Stimulated activated CD4-positive, alpha-beta T cell treated with anti-CD3 and anti-CD28 coated beads, Interleukin-2, amount 100 ng/mL, for 24 hours (primary cell): ENCODE measurements at places on chromosomes 6 and 20.
A peak's percentile ranks its signal among the peaks of the same experiment; 100 is the strongest.

DNA sequence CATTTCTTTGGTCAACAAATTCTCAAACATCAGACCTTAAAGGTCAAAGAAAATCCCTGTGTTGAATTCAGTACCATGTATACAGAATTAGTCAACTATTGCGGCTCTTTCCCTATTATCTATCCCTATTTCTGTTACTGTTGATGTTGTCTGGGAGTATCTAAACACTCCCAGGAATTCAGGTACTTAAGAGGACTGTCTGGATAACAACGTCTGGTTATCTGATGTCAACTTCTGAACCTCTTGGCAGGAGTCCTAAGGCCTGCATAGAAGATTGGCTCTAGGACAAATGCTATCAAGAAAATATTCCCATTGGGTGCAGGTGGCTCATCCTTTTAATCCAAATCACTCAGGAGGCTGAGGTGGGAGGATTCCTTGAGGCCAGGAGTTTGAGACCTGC lies 255.6 kb downstream of the KHDC1L start:
- no peak for DNase-seq

- no peak for DNase-seq
Observed at GRCh38 chr6:151813858-151814257, 6.4 kb downstream of the ESR1 start.

- no peak for DNase-seq
Observed at GRCh38 chr6:50141100-50141499, 91.4 kb upstream of the DEFB112 start.

GRCh38 chr20:36483209-36483918 lies 58.0 kb upstream of the MYL9 start:
- no peak for DNase-seq

DNA sequence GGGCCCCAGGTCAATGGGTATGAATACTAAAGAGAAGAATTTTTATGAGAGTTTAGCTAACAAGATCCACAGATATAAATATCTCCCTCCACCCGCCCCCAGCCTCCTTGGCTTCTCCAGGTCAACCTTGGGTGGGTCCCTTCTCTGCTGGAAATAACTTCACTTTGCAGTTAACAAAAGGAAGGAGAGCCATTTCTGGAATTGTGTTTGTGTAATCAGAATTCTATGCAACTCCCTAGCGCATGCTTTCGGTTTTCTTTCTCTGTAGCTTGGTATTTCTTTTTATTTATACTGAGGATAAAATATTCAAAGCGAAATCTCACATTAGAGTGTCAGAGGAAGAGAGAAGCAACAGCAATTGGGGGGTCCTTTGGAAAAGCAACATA lies 27.1 kb downstream of the RIPOR2 start:
- no peak for DNase-seq

GRCh38 chr20:58995461-58996225 lies 11.4 kb downstream of the CTSZ start:
- DNase-seq = no peak

GRCh38 chr6:44342489-44342888 lies at the start of gene SPATS1:
Gene SPATS1, plus strand, starts transcription at chr6:44342650. Its CDS starts 446 bp downstream, at chr6:44343096.
- peak; percentile 10 for DNase-seq

DNA sequence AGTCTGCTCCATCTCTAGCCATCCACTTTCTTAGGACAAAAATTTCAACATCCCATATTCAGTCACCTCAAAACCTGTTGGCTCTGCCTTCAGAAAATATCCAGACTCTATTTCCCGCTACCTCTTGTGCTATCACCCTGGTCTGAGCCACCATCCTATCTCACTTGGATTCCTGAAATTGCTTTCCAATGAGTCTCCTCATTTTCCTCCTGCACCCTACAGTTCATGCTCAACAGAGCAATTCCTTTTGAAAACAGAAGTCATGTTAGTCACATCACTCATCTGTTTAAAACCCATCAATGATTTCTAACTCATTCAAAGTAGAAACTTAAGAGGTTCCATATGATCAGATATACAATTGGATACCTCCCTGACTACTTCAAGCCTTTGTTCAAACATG lies 229.9 kb downstream of the ADGRG6 start:
- no peak for DNase-seq

DNA sequence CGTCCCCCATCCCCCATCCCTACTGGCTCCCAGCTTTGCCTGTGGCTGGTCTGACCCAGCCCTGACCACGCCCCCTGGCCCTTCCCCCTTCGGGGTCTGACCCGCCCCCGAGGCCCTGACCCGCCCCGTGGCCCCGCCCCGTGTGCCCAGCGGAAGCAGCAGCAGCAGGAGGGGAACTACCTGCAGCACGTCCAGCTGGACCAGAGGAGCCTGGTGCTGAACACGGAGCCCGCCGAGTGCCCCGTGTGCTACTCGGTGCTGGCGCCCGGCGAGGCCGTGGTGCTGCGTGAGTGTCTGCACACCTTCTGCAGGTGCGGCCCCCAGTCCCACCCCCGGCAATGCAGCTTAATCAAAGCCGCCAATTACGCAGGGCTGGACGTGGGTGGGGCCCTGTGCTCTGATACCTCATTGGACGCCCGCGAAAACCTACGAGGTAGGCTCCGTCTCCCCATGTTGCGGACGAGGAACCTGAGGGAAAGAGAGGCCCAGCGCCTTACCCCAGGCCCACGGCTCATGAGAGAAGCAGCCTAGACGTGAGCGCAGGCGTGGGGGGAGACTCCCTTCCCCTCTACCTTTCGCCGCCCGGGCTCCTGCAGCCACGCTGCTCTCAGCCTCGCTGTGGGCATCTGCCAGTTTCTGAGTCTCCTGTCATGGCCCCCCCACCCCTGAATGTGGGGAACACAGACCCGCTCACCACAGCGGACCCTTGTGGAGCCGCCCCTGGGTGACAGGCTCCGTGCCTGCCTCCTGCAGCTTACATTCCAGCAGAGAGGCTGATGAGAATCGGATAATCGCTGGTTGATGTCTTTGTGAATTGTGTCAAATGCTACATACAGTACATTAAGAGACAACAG lies 12.8 kb downstream of the RBCK1 start:
- no peak for DNase-seq

DNA sequence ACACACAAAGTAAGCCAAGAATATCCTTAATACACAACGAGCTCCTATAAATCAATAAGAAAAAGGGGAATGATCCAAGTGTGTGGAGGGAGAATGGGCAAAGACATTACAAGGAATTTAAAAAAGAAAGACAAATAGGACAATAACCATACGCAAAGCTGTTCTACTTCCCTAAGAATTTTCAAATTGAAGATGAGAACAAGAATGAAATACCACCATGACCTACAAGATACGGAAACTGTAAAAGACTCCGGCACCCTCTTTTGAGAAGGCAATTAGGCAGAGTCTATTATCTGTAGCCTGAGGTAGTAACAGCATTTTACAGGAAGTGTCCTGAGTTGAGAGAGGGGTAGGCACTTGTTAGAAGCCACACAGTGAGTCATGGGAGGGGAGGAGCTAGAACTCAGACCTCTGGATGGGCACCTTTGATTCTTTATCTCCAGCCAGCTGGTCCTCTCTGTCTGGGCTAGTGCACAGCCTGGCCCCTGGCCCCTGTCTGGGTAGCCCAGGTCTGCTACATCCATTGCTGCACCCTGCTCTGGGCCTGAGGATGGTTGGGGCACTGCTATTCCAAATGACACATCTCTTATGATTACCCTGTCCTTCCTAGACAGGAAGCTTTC lies 15.3 kb downstream of the RSPO4 start:
- DNase-seq = no peak

GRCh38 chr20:9177278-9177677 lies 108.4 kb downstream of the PLCB4 start:
- no peak for DNase-seq

DNA sequence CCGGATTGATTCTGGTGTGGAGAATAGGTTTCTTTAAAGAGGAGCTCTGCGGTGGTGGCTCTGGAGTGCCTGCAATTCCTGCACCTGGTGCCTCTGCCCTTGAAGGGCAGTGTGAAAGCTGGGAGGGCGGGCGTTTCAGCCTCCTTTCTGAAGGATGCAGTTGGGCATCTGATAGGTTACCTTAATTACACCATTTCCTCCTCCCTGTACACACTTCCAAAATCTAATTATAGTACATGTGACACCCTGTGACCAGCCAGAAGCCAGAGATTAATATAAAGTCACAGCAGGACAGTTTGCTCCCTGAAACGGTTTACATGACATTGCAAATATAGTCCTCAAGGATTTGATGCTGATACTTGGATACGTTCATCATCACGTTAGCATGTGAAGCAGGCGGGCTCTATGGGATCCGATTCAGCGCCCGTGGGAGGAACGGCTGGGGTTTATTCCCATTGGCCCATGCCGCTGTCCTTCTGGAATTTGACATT lies 548.2 kb downstream of the QKI start:
- no peak for DNase-seq

GRCh38 chr6:161103475-161103874 lies 111.9 kb downstream of the MAP3K4 start:
- no peak for DNase-seq

DNA sequence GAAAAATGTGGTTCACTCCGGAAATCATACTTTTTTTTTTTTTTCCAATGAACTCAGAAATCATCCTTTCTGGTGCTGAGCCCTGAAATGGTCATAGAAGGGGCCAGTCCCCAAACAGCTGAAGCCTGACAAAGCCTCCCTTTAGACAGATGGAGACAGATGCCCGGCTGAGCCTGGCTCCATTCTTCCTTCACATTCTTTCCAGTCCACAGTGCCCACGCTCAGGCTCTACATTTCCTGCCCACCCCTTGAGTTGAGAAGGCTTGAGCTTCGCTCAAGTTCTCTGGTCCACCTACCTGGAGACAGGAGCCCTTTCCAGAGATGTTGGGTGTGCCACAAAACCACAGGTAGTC lies 41.2 kb downstream of the KCNK5 start:
- DNase-seq = no peak

- DNase-seq = no peak
Observed at GRCh38 chr6:17983730-17984129, 3.7 kb downstream of the KIF13A start.

- no peak for DNase-seq
Observed at GRCh38 chr20:45343532-45344167, 4.6 kb downstream of the SDC4 start.

DNA sequence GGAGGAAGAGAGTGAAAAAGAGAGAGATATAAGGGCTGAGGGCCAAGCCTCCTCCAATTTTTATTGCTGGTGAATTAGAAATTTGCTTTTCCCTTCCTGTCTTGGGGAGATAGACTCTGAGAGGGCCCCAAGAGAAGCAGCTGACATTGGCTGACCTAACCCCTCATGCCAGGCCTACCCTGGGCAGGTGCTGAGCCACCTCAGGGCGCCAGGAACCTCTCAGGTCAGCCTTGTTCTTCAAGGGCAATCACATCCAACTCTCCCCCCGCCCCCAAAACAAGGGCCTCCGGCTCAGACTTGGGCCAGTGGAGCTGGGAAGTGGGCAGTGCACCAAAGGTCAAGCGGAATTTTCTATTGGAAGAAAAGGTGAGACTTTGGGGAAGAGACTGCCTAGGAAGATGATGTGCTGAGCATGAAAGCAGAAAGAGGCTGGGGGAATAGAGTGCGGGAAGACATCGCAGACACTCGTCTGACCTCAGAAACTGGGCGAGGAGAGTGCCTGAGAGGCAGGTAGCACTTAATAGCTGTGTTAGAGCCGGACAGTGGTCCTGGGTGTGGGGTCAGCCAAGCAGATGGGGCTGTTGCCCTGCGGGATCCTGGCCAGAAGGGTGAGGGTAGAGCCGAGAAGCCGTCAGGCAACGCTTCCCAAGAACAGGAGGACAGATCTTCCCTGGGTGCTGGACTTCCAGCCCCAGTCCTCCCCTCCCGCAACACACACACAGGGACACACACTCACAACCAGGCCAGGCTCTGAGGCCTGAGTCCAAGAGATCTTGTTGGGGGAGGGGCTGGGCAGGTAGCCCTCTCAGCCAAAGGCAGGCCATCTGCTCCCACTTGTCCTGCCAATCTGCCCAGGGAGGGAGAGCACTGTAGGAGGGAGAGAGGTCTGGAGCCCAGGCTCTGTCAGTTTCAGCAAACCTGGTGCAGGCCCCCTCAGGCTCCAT lies 3.7 kb upstream of the FASTKD5 start:
- DNase-seq = no peak

DNA sequence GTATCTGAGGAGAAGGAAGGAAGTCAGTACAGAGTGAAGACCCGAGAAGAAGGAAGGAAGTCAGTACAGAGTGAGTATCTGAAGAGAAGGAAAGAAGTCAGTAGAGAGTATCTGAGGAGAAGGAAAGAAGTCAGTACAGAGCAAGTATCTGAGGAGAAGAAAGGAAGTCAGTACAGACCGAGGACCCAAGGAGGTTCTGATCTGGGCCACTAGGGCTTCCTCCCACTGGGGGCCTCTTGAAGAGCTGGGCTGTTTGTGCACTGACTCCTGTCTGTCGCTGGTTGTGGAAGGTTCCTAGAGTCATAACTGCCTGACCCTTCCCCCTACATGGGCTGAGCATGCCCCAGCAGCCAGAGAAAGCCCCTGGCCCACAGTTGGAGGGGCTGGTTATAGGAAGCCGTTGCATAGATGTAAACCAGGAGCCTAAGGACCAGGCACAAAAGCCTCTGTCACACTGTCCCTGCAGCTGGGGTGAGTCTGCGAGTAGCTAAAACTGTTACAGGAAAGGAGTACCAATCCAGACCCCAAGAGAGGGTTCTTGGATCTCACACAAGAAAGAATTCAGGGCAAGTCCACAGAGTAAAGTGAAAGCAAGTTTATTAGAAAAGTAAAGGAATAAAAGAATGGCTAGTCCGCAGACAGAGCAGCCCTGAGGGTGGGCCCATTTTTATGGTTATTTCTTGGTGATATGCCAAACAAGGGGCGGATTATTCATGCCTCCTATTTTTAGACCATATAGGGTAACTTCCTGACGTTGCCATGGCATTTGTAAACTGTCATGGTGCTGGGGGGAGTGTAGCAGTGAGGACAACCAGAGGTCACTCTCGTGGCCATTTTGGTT lies 395.9 kb downstream of the PREX1 start:
- no peak for DNase-seq
